ENCODE measurements at places on chromosomes 12 and 14.
A peak's percentile ranks its signal among the peaks of the same experiment; 100 is the strongest.

DNA sequence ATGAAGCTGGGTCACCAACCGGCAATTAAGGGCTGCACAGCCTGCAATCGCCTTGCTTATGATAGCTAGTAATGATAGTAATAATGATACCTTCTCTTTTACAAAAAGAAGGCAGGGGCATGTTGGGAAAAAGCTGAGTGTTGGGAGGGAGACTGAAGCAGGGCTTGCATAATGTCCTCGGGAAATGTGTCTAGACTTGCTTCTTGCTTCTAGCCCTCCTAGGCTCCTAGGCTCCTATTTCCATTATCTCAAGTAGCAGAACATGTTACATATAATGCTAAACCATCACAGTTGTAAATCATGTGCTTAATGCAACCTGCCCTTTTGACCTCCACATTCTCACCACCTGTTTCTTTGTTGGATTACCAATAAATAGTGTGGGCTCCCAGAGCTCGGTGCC, 18.7 kb downstream of the RERGL start:
- H3K27ac ChIP-seq, result no peak overlapping the region
- no peak overlapping the region for H3K4me3 ChIP-seq
- no peak for DNase-seq
- no peaks in the 10 kb centered on the region for H3K27me3 ChIP-seq
- no peaks in the 10 kb centered on the region for H3K36me3 ChIP-seq

DNA sequence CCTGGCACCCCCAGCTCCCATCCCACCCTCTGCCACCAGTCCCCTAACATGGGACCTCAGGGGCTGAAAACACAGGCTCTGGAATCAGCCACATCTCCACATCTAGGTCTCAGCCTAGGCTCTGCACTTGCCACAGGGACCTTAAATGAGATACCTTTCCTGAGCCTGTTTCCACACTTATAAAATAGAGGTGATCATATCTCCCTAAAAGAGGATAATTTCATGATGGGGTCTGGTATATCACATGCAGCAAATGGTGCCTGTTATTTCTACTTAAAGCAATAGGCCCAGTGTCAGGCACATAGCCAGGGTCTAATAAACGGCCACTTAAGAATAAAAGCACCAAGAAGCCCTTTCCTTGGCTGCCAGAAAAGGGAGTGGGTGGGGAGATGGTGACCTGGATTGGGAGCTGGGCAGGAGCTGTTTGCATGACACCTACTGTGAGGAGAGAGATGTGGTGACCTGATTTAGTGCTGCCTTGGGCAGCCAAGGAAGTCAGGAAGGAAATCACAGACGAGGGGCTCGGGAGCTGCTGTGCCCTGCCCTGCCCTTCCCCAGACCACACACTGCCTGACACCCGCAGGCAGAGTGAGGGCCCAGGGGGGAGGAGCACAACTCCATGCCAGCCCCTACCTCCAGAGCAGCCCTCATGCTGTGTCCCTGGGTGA, 71.2 kb downstream of the IRF2BPL start:
- no peaks in the 10 kb centered on the region for H3K36me3 ChIP-seq
- peak overlapping the region; percentile 52 for H3K4me3 ChIP-seq
- H3K27ac ChIP-seq, result peak overlapping the region; percentile 100
- no peak for DNase-seq
- H3K27me3 ChIP-seq, result no peaks in the 10 kb centered on the region

DNA sequence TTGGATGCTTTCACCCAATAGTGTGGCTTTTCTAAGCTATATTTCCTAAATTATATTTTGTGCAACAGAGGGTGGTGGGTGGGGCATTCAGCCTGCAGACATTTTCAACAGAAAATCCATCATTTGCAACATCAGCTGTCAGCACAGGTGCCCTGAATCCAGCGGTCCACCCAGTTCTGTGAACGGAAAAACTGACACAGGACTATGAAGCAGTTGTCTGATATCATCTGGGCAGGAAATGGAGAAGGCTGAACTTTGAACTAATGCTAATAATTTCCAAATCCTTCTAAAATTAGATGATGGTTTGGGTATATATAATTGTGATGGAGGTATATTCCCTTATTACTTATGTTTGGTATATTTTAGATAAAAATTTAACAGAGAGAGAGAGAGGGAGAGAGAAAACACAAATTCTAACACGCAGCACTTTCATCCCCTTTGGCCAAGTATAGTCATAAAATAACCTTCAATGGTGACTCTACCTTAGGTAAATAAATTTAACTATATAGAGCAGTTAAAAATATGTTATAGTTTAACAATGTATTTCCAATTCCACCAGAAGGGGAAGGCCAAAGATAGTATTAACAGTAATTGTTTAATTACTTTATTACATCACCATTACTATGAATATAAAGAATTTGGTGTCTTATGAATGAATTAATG, 58.3 kb upstream of the PTPRB start:
- DNase-seq, result no peak
- no peaks in the 10 kb centered on the region for H3K36me3 ChIP-seq
- no peaks in the 10 kb centered on the region for H3K4me1 ChIP-seq
- no peak overlapping the region for H3K4me3 ChIP-seq
- no peaks in the 10 kb centered on the region for H3K27me3 ChIP-seq

- H3K27me3 ChIP-seq, result no peaks in the 10 kb centered on the region
- no peak overlapping the region for H3K4me3 ChIP-seq
- peaks cover 34% of the 10 kb centered on the region for H3K36me3 ChIP-seq
- DNase-seq, result no peak
These were observed 8.0 kb downstream of the SNW1 start for GRCh38 chr14:77752799-77753516.

GRCh38 chr14:104200106-104200505, 61.7 kb downstream of the KIF26A start:
- peaks cover 3% of the 10 kb centered on the region for H3K27me3 ChIP-seq
- H3K4me3 ChIP-seq, result no peak overlapping the region
- no peaks in the 10 kb centered on the region for H3K4me1 ChIP-seq

- H3K4me3 ChIP-seq, result no peak overlapping the region
- no peaks in the 10 kb centered on the region for H3K36me3 ChIP-seq
These were observed 7.7 kb downstream of the PPP1R3E start for GRCh38 chr14:23294734-23295561.

- no peaks in the 10 kb centered on the region for H3K36me3 ChIP-seq
- DNase-seq, result no peak
- H3K4me1 ChIP-seq, result no peaks in the 10 kb centered on the region
- H3K4me3 ChIP-seq, result no peak overlapping the region
- H3K27ac ChIP-seq, result no peak overlapping the region
These were observed 339 bp downstream of the EDDM3B start for GRCh38 chr14:20768593-20768892.

GRCh38 chr14:96247031-96247430, 9.0 kb upstream of the BDKRB1 start:
- H3K36me3 ChIP-seq, result no peaks in the 10 kb centered on the region
- no peak overlapping the region for H3K27ac ChIP-seq
- H3K27me3 ChIP-seq, result no peaks in the 10 kb centered on the region
- no peaks in the 10 kb centered on the region for H3K4me1 ChIP-seq
- DNase-seq, result no peak

GRCh38 chr14:55430024-55430690, 10.3 kb downstream of the TBPL2 start:
- no peaks in the 10 kb centered on the region for H3K27me3 ChIP-seq
- H3K4me3 ChIP-seq, result no peak overlapping the region
- H3K4me1 ChIP-seq, result peaks cover 21% of the 10 kb centered on the region
- H3K27ac ChIP-seq, result no peak overlapping the region

GRCh38 chr12:1857086-1857485, 36.7 kb downstream of the LRTM2 start:
- no peak for DNase-seq
- H3K27ac ChIP-seq, result no peak overlapping the region
- no peaks in the 10 kb centered on the region for H3K27me3 ChIP-seq
- H3K4me1 ChIP-seq, result no peaks in the 10 kb centered on the region

DNA sequence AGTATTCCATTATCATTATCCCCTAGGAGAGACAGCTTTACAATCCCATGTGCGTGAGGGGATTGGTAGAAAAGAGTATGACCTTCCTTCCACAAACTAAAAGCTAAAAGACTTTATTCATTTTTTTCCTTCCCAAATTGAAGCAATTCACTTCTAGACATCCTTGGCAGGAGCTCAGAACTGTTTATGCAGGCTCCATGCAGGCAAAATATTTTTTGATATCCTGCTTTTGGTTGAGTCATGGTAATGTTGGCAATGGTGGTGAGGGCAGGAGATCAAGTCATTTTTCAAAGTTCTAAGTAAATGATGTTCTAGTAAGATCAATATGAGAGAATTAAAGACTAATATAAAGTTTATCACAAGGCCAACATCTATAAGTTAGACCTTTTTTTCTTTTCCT, 1.3 kb upstream of the PLEKHG7 start:
- no peaks in the 10 kb centered on the region for H3K36me3 ChIP-seq
- H3K4me1 ChIP-seq, result no peaks in the 10 kb centered on the region
- no peak for DNase-seq
- H3K27me3 ChIP-seq, result no peaks in the 10 kb centered on the region

DNA sequence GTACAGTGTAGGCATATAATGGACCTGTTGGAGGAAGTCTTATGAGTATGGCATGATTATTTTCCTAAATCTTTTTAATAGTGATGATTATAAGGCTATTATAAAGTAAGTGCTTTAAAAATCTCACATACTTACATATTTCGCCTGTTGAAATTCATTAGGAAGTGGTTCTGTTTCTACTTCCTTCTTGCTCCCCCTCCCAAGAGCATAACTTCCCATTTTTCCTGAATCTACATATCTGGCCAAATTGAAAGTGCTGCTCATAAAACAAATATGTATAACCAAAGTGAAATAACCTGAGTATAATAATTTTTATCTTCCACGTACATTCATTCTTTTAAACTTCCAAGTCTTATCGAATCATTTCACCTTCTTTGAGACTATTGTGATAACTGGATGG, 455.6 kb upstream of the SEL1L start:
- H3K4me3 ChIP-seq, result no peak overlapping the region
- no peak overlapping the region for H3K27ac ChIP-seq
- no peaks in the 10 kb centered on the region for H3K4me1 ChIP-seq
- no peaks in the 10 kb centered on the region for H3K36me3 ChIP-seq

DNA sequence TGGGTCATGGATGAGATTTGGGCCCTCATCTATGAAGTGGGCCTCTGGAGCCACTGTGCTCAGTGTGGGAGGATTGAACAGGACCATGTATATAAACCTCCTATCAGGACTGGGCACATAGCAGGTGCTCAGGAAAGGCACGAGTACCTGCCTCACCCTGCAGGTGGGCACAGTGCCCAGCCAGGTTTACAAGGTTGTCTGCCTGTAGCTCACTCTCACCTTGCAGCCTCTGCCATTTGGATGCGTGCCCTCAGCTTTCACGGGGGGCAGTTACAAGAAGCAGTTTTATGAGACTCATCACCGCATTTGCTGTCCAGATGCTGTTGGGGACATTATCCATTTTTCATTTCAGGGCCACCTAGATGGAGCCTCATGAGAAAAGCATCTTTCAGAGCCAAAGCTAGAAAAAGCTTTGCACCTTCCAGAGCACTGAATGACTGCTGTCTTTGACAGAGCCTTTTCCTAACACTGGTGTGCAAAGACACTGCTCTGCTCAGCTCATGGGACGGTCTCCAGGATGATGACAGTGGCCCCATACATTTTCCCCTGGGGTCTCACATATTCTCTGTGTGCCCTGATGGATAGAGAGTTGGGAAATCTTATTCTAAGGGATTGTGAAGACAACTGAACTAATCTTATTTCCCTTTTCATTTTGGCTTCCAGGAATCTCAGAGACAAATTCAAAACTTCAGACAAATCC, 327.5 kb upstream of the RTL1 start:
- H3K27ac ChIP-seq, result no peak overlapping the region
- H3K36me3 ChIP-seq, result no peaks in the 10 kb centered on the region

GRCh38 chr12:20305470-20305869, 62.9 kb upstream of the PDE3A start:
- H3K27ac ChIP-seq, result no peak overlapping the region
- no peaks in the 10 kb centered on the region for H3K36me3 ChIP-seq
- H3K4me1 ChIP-seq, result no peaks in the 10 kb centered on the region
- H3K4me3 ChIP-seq, result no peak overlapping the region
- DNase-seq, result no peak
- H3K27me3 ChIP-seq, result no peaks in the 10 kb centered on the region
